ENCODE measurements at places on chromosomes 3 and 15.

DNA sequence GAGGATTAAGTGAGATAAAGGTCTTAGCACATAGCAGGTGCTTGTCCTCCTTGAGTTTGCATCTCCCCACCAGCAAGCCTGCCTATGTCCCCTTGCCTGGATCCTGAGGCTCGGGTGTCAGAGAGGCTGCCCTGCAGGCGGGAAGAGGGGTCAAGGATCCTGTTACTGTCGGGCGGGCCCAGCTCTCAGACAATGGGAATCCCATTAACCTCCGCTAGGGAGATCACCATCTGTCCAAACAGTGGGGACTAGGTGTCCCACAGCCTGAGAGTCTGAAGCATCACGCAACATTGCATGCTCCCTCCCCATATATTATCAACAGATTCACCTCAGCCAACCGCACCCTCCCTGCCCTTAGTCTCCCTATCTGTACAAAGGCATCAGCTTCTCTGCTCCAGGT is 151.4 kb downstream of the FBLN2 start:
- no peak for DNase-seq

DNA sequence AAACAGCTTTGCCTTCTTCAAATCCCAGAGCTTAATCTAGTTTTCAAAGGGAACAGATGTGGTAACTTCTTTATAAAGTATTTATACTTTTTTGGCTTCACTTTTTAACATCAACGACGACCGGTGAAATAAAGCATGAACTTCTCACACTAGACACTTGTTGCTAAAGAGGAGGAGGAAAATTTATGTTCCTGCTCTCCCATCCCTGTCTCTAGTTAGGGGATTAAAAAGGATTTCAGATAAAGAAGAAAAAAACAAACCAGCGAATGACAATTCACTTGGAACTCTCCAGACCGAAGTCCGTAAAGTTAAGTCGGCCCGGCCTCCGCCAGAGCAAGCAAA is 672 bp downstream of the NEDD4 start:
- no peak for DNase-seq

DNA sequence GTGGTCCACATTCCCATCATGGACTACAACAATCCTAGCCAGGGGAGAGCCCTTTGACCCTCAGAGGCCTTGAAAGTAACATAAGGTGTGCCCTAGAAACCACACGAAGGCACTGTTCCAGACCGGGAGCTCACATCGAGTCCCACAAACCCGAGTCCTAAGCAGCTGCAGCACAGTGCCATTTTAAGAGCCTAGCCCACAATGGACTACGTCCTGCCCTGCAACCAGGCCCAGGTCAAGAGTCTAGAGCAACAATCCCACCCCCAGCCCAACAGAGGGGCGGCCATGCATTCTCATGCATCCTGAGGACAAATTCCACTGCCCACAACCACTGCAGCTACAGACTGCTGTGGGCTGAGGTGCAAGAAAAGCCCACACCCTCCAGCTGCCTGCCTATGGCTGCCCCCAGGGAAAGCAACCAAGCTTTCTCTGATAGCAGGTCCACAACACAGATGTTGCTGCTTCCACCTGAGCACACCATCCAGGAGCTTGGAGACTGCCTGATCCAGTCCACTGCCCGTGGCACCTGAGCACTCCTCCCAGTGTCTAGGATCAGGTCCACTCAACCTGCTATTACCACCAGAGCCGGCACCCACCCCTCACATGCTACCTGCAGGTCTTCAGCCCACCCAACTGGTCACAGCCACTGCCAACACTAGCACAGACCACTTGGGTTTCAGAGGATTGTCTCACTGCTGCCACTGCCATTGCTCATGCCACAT is 56.8 kb downstream of the IGSF11 start:
- no peak for DNase-seq

DNA sequence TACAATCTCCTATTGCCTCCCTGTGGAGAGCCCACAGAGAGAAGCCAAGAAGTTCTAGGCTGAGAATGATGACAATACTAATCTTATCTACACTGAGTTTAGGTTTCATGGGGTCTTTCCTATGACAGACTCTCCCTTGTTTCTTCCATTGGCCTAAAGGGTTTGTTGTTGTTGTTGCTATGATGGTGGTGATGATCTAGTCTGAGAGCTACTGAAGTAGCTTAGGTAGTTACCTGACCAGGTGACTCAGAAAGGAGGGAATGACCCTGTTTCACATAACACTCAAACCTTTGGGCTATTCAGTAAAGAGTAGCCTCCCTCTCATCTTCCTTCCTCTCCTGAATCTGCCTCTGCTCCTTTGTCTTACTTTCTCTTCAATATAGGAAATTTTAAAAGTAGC is 170.2 kb downstream of the GMNC start:
- no peak for DNase-seq

GRCh38 chr3:176663837-176664831 is 533.1 kb downstream of the TBL1XR1 start:
- no peak for DNase-seq

DNA sequence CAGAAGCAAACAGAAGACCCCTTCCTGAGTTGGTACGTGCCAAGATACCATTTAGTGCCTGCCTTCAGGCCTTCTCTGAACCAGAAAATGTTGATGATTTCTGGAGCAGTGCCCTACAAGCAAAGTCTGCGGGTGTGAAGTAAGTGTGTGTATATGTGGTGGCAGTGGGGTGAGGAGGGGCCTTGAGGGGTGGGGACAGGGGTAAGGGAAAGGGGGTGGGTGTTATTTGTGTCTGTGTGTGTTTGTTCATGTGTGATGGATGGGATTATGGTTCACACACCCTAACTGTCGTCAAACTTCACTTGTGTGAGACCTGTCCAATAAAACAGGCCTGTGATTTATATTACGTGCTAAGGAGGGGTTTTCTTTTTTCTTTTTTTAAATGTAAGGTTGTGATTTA is 92.2 kb downstream of the USP13 start:
- DNase-seq: no peak

GRCh38 chr3:184932777-184933176 is 120.8 kb downstream of the VPS8 start:
- DNase-seq: no peak

DNA sequence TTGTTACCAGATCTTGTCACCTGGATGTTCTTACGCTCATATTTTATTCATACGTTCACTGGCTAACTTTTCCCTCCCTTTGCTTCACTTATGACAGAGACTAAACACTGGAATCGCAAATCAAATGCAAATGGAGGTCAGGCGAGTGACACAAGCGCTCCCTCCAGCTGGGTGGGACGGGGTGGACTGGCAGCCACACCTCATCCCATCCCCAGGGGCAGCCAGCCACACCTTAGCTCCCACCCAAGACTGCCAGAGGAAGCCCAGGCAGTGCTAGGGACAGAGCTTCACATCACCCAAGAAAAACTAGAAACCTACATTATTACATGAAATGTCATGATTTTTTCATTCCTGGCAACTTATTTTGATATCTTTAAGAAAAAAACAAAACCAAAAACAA is 366.2 kb downstream of the ERC2 start:
- DNase-seq: no peak

DNA sequence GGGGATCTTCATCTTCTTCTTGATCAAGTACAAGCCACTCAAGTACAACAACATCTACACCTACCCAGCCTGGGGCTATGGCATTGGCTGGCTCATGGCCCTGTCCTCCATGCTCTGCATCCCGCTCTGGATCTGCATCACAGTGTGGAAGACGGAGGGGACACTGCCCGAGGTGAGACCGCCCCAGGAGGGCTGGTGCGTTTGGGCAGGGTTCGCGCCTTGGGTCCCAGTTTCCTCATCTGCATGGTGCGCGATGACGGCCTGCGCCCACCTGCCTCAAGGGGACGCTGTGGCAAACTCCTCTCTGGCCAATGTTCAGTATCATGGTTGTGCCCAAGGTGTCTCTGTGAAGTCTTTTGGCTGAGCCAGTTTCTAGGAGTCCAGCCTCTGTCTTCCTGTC is 57.5 kb upstream of the SLC6A1 start:
- no peak for DNase-seq

DNA sequence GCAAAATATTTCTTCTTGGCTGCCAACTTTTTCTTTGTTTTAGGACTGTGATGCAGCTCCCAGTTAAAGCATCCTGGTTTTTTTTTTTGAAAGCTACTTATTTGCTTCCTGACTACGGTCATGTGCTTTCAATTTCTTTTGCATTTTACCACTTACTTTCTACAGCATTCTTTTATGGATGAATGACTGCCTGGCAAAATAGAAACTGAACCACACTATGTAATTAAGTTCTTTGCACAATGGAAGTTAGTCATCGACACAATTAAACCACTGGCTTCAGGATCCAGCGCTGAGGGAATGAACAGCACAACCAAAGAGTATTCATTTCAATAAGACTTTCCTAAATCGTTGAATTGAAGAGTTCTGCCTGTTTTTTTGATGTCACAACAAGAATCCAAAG is 82.2 kb upstream of the EPHA3 start:
- no peak for DNase-seq

DNA sequence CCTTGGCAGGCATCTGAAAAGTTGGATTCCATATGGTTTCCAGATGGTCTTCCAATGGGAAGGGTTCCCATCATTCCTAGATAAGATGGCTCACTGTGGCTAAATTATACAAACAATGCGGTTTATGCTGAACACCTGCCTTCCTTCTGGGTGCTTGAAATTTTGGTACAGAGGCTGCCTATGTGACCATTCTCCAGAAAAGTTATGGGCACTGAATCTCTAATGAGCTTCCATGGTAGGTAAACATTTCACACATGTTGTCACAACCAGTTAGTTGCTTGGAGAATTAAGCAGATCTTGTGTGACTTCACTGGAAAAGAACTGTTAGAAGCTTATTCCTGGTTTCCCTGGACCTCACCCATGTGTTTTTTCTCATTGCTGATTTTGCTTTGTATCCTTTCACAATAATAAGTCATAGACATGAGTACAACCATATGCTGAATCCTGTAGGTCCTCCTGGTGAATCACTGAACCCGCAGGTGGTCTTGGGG is 30.1 kb downstream of the PLOD2 start:
- DNase-seq: no peak

DNA sequence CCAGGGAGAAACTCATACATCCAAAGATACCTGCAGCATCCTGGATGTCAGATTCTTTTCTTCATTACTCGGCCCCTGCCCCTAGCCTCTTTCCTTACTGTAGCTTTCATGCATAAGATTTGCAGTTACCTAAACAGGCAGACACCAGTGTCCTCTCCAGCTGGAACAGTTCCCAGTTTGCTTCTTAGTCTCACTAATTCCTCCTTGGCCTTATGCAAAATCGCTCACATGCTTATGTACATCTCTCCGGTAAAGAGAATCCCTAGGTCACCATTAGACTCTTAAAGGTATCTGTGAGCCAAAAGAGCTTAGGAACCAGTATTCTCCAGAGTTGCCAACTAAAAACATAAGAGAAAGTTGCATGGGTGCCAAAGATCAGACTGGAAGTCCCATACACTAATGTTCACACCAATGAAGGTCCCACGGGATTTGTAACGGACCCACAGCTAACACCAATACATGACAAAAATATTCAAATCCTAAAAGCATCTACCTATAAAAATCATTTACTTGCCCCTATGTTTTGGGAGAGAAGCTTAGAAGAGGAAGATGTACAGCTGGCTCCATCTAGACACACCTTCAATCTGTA is 66.6 kb downstream of the CBLB start:
- DNase-seq: no peak

DNA sequence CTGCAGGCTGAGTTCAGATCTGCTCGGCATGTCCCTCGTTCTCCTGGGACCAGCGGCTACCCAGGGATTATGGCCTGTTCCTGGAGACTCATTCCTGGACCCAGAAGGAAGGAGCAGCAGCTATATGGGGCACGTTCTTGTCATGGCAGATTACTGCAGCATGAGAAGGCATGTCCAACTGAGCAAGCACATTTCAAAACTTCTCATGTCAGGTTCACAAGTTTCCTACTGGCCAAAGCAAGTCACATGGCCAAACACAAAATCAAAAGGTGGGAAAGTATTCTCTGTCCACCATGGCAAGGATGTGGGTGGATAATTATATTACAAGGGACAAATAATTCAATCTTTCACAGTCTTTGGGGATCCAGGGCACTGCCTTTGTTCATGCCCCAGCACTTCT is 71.9 kb upstream of the C15orf39 start:
- no peak for DNase-seq

DNA sequence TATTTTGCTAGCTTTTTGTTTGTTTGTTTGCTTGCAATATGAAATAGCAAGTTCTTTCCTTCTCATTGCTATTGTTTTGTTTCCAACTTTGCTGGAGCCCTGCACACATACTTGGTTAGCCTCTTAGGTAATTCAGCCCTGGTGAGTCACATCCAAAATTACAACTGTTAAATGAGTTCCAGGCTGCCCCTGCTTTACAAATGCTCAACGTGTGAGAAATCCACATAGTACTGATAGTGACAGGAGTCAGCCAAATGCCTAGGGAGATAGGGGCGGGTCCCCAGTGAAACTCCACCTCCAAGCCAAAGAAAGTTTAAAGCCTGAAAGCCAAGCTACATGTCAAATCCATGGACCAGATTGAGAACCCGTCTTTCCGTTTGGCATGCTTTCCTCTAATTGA is 81.3 kb upstream of the RNF7 start:
- DNase-seq: no peak

DNA sequence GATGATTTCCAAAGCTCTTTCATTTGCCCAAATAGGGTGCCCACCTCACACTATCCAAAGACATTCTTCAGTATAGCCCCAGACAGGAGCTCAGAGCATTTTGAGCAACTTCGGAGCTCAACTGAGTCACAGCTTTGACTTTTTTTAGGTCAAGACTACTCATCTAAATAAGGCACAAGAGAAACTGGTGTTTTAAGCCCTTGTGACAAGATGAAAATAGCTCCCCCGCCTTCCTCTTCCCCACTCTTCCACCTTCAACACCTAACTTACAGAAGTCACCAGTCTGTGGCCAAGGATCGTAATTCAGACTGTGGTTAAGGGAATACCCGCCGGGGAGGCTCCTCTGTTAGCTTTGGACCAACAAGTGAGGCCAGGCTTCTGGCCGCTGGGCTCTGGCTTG is 60.4 kb upstream of the CA12 start:
- DNase-seq: no peak

- peak; percentile 92 for DNase-seq
These were observed 153.1 kb downstream of the PEAK1 start for GRCh38 chr15:77266708-77267386.

GRCh38 chr15:26983822-26984221 is 12.8 kb downstream of the GABRG3 start:
- DNase-seq: no peak

GRCh38 chr15:31248263-31248662 is 78.4 kb upstream of the KLF13 start:
- no peak for DNase-seq

- no peak for DNase-seq
These were observed 726.8 kb downstream of the NAALADL2 start for GRCh38 chr3:175585898-175586297.

DNA sequence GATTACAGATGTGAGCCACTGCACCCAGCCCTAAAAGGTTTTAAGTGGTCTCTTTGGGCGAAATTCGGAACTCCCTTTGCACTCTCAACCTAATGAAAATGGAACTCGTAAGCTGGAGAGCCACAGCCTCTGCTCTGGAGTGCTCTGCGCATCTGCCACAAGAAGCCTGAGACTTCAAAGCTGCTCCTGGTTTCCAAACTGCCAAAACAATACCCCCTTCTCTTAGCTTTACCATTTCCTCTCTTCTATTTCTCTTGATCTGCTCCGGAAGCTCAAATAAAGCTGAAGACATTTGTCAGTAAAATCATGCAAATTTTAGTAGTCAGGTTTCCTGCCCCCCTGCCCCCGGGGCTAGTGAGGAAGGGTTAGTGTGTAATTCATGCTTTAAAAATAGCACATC is 312.7 kb downstream of the MFSD1 start:
- DNase-seq: no peak

GRCh38 chr15:97966924-97967620 is 6.6 kb downstream of the ARRDC4 start:
- no peak for DNase-seq
